ENCODE measurements at places on chromosomes 16 and 17. TPM values are rescaled to one million over a fixed set of nuclear protein-coding genes. Genes with fewer than 3 reads are reported as not detected.

The TMEM100 gene
- not detected for total RNA-seq

The C16orf89 gene
- not detected for total RNA-seq

The CDH8 gene
- not detected for total RNA-seq

The WNT9B gene
- not detected for total RNA-seq

The SEPTIN12 gene
- not detected for total RNA-seq

The NPIPA2 gene
- 6.5 TPM for total RNA-seq

The MYL11 gene
- total RNA-seq: 1.3 TPM

The CNTNAP4 gene
- not detected for total RNA-seq

The MGAT5B gene
- 0.21 TPM for total RNA-seq

The KRTAP3-1 gene
- total RNA-seq: not detected

The ALOXE3 gene
- total RNA-seq: not detected

The CBLN1 gene
- not detected for total RNA-seq

The CAVIN1 gene
- total RNA-seq: 2.4 TPM

The OR2C1 gene
- total RNA-seq: not detected

The AOC3 gene
- 1.8 TPM for total RNA-seq

The ABCC1 gene
- total RNA-seq: 93.5 TPM

The NGFR gene
- not detected for total RNA-seq

The CCDC200 gene
- 0.92 TPM for total RNA-seq

The PRR29 gene
- total RNA-seq: 0.47 TPM

The CLEC18A gene
- 0.26 TPM for total RNA-seq

The KRTAP2-2 gene
- total RNA-seq: not detected

The SOCS3 gene
- total RNA-seq: 78.3 TPM

The NEUROD2 gene
- not detected for total RNA-seq

The PLCD3 gene
- total RNA-seq: 5.8 TPM

The HLF gene
- 1.3 TPM for total RNA-seq

The MIF4GD gene
- 48.7 TPM for total RNA-seq

The IKZF3 gene
- total RNA-seq: 15.9 TPM

All from activated CD4-positive, alpha-beta T cell treated with anti-CD3 and anti-CD28 coated beads, Interleukin-2, amount 10 ng/mL, durations not matched to agents 24 days and 14 days (primary cell).